Fibroblast of skin of right quadriceps (primary cell): ENCODE measurements at places on chromosomes 7 and 10.
A peak's percentile ranks its signal among the peaks of the same experiment; 100 is the strongest.

- DNase-seq: peak; percentile 43
Observed at GRCh38 chr7:70614237-70615045, 517.5 kb upstream of the GALNT17 start.

DNA sequence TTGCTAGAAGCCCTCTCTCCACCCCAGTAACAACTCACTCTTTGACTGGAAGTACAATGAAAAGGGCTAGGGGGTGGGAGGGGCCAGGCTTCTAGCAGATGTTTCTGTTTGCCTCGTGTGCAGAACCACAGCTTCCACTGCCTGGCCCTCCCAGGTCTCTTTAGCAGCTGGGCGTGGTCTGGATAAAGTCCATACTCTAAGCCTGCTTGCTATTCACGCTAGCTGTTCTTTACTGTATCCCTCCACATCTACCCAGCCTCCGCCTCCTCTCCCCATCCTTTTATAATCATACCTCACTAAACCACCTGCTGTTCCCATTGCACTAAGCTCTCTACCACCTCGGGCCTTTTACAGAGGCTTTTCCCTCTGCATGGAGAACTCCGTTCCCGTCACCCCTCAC, 288.8 kb downstream of the CAMK1D start:
- DNase-seq: peak; percentile 41

DNA sequence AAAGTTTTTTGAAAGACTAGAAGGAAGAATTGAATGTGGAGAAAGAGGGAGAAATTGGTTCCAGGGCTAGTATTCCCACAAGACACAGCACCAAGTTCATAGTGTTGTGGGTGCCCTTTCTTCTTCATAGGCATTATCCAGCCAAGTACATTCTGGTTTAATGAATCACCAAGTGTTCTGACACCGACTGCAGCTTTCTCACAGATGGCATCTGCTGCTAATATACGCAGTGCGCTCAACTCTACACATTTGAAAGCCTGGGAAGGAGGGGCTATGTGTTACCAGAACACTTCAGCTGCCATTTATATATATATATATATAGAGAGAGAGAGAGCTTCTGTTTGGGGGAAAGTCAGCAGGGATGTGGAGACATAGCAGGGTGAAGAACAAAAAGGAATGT, 1168.4 kb downstream of the GATA3 start:
- peak; percentile 61 for DNase-seq

DNA sequence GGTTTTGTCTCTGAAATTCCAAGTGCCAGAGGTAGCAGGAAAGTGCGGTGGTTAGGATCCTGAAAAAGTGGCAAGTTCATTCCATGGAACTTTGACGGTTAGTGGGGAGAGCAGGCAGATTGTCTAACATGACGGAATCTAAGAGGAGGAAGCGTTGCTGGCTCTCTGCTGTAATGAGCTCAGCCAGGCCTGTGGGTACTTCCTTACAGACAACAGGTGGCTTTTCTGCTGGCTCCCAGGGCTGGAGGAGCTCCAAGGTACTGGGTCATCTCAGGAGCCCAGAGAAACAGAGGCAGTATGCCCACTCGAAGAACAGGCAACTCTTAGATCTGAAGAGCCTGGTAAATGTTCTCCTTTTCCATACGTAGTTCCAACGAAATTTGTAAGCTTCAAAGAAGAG, 3.1 kb upstream of the AIFM2 start:
- DNase-seq: no peak

DNA sequence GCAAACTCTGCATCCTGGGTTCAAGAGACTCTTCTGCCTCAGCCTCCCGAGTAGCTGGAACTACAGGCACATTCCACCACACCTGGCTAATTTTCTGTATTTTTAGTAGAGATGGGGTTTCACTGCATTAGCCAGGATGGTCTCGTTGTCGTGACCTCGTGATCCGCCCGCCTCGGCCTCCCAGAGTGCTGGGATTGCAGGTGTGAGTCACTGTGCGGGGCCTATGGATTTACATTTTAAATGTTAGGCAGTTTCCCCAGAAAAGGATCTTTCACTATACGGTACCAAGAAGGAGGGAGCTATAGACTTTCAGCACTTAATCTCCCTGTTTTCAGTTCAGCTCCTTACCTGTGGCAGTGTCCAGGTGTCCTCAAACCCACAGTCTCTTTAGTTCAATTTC, 50.8 kb downstream of the SIRT1 start:
- no peak for DNase-seq

GRCh38 chr7:94792241-94792640, 115.2 kb upstream of the PPP1R9A start:
- no peak for DNase-seq

DNA sequence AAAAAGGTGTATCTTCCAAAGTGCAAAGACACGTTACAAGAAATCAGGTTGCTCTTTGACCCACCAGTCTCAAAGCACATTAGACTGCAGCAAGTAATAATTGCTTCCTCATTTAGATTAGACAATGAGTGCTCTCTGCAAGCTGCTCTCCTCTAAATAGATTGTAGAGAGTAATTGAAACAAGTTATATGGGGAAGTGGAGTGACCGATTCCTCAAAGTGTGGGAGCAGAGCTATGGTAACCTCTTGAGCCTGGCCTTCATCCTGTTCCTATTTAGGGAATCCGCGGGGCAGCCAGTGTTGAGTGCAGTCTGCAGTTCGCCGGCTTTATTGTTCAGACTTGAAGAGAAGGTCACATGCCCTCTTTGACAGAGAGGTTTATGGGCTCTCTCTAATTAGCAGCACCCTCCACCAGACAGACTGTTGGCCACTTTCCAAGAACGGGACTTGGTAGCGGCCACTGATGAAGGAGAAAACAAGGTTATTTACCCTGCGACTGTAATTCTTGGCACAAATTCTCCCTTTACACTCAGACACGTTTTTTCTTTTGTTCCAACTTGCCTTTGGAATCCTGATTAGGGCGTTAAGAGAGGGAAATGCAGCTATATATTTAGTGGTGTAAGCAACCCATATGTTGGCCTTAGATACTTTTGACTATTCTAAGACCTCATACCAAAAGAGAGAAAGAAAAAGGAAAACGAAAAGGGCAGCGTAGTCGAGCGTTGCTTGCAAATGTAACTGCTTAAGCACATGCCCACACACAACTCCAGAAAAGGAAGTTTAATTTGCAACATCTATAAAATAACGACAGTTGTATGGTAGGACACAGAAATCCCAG, 107.5 kb downstream of the REEP3 start:
- DNase-seq: no peak

- peak; percentile 23 for DNase-seq
Observed at GRCh38 chr7:95684037-95684436, 87.7 kb upstream of the PDK4 start.

DNA sequence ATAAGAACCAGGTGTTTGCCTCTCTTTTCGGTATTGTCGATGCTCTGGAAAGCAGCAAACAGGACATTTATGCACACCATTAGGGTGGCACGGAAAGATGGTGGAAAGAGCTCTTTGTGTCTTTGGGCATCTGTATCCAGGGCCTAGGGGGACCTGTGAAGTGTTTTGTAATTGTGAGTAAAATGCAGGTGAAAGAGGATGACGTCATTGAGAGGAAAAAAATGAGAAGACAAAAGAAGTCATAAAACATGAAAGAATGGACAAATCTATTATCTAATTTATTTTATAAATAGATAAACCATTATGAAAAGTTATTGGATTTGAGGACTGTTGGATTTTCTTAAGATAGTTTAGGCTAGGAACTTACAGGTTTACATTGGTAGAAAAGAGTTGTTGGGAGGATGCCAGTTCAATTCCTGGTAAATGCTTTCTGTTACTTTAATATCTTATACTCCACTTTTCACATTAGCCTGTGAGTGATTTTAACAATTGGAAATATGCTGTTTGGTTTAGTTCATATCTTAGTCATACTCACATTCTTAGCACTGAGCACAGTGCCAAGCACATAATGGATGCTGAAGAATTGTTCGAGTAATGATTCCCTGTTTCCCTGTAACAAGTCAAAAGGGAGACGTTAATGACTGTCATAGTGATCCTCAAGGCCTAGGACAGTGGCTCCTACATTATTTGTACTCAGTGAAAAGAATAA, 62.6 kb downstream of the EXOC4 start:
- DNase-seq: peak; percentile 55

- no peak for DNase-seq
Observed at GRCh38 chr10:560314-560992, 129.0 kb downstream of the DIP2C start.

DNA sequence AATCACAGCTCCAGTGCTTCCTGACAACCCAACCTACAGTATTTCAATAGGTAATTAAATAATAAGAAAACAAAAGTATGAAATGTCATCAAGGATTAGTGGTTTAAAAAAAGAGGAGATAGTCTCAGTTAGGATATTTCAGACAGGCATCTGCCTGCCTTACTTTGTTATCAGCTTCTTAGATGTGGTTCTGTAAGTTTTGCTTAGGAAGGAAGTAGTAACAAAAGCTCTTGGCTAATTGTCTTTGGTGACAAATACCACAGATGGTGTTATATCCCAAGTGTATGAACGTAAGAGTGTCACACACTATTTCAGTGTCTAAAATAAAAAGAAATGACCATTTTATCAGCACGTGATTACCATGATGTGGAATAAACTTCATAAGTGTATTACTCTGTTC, 9.8 kb upstream of the ACTA2 start:
- no peak for DNase-seq

- peak; percentile 56 for DNase-seq
Observed at GRCh38 chr7:104980841-104981671, 32.9 kb upstream of the KMT2E start.

- peak; percentile 60 for DNase-seq
Observed at GRCh38 chr10:23343591-23344240, 881 bp downstream of the C10orf67 start.

- DNase-seq: peak; percentile 81
Observed at GRCh38 chr10:33240931-33241330, 93.5 kb downstream of the NRP1 start.

GRCh38 chr7:124322561-124322960, 289.7 kb upstream of the TMEM229A start:
- no peak for DNase-seq

GRCh38 chr7:66348959-66349358, 143.8 kb downstream of the TPST1 start:
- DNase-seq: no peak

DNA sequence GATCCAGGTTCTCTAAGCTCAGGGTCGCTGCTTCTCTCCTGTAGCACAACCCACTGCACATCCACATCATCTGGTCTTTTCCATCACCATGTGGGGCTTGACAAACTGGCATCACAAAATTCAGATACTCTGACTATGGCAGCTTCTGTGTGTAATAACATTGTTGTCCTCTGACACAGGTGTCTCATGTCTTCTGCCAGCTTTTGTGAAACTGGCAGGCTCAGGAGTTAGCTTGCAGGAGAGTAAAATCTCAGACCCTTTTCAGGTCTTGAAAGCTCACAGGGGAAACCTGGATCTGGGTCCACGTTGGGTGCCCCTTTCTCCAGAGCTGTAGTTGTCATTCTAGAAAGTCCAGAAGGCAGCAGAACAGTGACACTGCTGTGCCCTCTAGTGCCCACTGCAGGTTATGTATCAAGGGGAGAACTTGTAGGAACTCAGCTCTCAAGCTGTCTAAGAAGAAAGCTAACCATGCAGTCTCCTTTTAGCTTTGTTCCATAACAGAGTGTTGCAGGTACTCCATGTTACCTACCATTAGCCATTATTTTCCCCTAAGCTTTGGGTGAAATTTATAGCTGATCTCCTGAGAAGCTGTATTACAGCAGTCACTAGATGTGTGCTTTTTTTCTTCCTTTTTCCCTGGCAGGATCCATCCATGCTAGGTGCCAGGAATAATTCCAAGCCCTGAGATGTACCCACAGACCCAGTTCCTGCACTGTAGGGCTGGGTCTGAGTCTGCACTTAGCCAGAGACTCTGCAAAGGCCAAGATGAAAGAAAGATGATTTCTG, 102.7 kb downstream of the ZNF248 start:
- no peak for DNase-seq

GRCh38 chr10:62573929-62574328, 199.8 kb downstream of the ZNF365 start:
- no peak for DNase-seq

GRCh38 chr7:83921941-83922607, 272.5 kb downstream of the SEMA3A start:
- peak; percentile 52 for DNase-seq

- no peak for DNase-seq
Observed at GRCh38 chr7:96361116-96361857, 39.4 kb upstream of the SLC25A13 start.
